Sigmoid colon (tissue), 7 donors: ENCODE measurements at places on chromosomes 4 and X. TPM values are rescaled to one million over a fixed set of nuclear protein-coding genes. Genes with fewer than 3 reads are reported as not detected.

Gene ALAS2
- not detected for polyA plus RNA-seq

Gene SERPINA7
- not detected for polyA plus RNA-seq

Gene APBB2
- 9.2 TPM for polyA plus RNA-seq

Gene NLGN4X
- polyA plus RNA-seq: 1.7 TPM

DNA sequence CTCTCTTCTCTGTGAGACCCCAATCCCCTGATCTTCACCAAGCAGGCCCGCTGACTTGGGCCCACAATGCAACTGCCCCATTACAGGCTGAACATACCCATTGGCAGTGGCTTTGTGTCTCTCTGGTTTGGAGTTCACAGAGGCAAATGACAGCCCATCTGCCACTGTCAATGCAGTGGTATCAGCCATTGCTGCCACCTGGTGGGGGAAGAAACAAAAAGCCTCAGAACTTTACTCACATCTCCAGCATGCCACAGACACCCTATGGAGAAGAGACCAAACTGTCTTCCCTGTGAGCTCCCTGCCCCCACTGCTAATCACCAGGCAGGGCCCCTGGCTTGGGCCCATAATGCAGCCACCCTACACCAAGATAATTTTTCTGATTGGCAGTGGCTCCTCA, 729.3 kb upstream of the ACTRT1 start:
- no peaks in the 10 kb centered on the region for H3K36me3 ChIP-seq
- no peaks in the 10 kb centered on the region for H3K27me3 ChIP-seq
- H3K4me1 ChIP-seq: no peaks in the 10 kb centered on the region
- DNase-seq: no peak
- H3K4me3 ChIP-seq: no peak overlapping the region

GRCh38 chrX:154373340-154374306, 811 bp downstream of the FLNA start:
- H3K27ac ChIP-seq: peak overlapping the region; percentile 99
- H3K4me3 ChIP-seq: peak overlapping the region; percentile 73
- DNase-seq: no peak
- peaks cover 5% of the 10 kb centered on the region for H3K27me3 ChIP-seq
- peaks cover 18% of the 10 kb centered on the region for H3K36me3 ChIP-seq
- H3K4me1 ChIP-seq: peaks cover 15% of the 10 kb centered on the region

DNA sequence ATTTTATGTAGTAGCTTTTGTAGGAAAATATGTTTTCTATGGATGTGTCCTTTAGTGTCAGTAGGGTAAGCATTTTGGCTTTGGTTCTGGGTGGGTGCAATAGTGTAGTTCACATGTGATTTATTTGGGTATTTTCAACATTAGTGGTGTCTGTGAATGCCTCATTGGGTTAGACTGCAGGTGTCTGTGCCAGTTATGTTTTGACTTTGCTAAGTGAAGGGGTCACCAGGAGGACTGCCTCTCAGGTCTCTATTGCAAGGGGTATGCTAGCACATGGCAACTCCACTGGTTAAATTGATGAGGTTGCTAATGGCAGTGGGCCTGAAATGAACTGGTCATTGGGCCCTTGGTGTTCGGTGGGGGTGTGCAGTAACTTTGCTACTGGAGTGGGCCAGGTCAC, 467.1 kb downstream of the NAF1 start:
- no peak for DNase-seq
- no peaks in the 10 kb centered on the region for H3K27me3 ChIP-seq
- H3K36me3 ChIP-seq: no peaks in the 10 kb centered on the region
- no peaks in the 10 kb centered on the region for H3K4me1 ChIP-seq
- no peak overlapping the region for H3K27ac ChIP-seq

DNA sequence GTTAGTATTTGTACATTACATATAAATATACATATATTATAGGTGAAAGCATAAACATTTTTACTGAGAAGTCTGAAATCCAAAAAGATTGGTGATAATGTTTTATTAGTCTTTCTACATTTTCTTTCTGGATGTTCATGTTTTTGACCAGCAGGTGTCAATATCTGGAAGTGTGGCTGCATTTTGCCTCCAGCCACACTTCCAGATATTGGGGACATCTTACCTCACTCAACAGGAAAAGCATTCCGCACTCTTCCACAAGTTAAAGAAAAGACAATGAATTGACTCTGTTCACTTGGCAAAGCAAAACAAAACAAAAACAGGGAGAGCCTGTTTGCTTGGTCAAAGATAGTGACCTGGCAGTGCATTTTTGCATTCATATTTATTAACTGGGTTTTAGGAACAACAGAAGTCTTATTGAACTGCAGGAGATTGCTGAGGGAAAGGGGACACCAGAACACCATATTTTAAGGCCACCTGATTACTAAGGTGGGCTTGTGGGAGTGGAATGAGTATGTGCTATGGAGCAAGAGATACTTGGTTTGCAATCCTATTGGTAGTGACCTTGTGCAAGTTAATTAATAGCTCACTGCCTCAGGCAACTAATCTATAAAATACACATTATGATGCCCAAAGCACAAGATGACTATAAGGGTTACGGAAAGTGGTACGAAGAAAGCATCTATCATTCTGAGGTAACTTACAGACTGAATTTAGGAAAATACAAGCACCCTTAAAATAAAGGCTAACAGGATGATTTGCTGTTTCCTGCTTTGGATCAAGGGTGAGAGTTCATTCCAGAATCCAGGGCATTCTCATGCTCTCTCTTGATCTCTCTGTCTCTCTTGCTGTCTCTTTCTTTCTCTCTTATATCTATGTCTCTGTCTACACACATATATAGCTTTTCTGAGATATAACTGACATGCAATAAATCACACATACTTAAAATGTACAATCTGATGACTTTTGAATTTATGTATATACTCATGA, 389.9 kb upstream of the EMCN start:
- no peaks in the 10 kb centered on the region for H3K4me1 ChIP-seq
- H3K27ac ChIP-seq: no peak overlapping the region
- H3K27me3 ChIP-seq: no peaks in the 10 kb centered on the region
- DNase-seq: no peak
- no peak overlapping the region for H3K4me3 ChIP-seq
- H3K36me3 ChIP-seq: no peaks in the 10 kb centered on the region

DNA sequence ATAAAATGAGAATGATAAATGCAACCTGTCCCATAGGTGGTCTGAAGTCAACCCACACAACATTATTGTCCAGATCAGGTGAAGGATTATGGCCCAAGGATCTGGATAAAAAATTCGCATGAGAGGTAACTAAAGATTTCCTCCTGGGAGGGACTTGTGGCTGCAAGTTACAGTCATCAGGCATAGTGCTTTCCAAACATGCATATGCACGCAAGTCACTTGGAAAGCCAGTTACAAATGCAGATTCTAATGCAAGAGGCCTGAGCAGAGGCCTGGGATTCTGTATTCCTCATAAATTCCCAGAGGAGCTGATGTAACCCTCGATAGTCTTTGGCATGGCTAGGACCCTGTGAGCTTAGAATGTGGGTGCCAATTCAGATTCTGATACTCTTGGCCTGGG, 21.1 kb downstream of the HS3ST1 start:
- H3K4me3 ChIP-seq: no peak overlapping the region
- no peaks in the 10 kb centered on the region for H3K4me1 ChIP-seq
- H3K27me3 ChIP-seq: no peaks in the 10 kb centered on the region
- DNase-seq: no peak
- H3K27ac ChIP-seq: no peak overlapping the region
